Hepatic stellate cell (primary cell): ENCODE measurements at places on chromosomes 7 and 10.
A peak's percentile ranks its signal among the peaks of the same experiment; 100 is the strongest.

- DNase-seq, result no peak
Measured at GRCh38 chr10:32357056-32357735, 10.2 kb upstream of the EPC1 start.

- no peak for DNase-seq
Measured at GRCh38 chr7:148334959-148335577, 255.5 kb upstream of the C7orf33 start.

GRCh38 chr7:47435889-47436312 lies 146.0 kb downstream of the TNS3 start:
- DNase-seq, result peak; percentile 78

GRCh38 chr10:50387007-50387731 lies 135.9 kb upstream of the ASAH2 start:
- no peak for DNase-seq

- no peak for DNase-seq
Measured at GRCh38 chr10:81314471-81314870, 560.5 kb upstream of the NRG3 start.

- no peak for DNase-seq
Measured at GRCh38 chr7:104914421-104914820, 99.6 kb upstream of the KMT2E start.

DNA sequence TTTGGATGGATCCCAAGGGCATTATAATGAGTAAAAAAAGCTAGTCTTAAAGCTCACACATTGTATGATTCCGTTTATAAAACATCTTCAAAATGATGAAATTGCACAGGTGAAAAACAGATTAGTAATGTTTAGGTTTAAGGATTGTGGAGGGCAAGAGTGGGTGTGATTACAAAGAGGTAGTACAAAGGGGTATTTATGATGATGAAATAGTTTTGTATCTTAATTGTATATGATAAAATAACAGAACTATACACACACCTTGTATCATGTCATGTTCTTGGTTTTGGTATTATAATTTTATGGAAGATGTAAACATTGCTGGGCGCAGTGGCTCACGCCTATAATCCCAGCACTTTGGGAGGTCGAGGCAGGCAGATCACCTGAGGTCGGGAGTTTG lies 2.8 kb upstream of the SSC4D start:
- no peak for DNase-seq

GRCh38 chr10:123148414-123149161 lies 652 bp downstream of the HMX2 start:
- no peak for DNase-seq

DNA sequence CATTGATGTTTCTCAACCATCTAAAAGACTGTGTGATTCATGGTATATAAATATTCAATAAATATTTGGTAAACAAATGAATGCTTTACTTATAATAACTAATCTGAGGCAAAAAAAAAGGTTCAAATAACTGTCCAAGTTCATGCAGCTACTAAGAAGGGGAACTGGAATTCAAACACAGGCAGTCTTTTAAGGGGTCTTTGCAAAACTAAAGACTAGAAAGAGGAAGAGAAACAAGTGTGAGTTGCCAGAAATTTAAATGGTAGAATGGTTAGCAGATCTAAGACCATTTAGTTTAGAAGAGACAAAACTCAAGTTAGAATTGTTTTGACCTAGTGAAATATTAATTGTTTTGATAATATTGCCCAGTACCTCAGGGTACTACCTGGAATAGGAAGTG lies 642.0 kb upstream of the LRRN3 start:
- no peak for DNase-seq

- no peak for DNase-seq
Measured at GRCh38 chr7:3771906-3772305, 470.9 kb downstream of the SDK1 start.

DNA sequence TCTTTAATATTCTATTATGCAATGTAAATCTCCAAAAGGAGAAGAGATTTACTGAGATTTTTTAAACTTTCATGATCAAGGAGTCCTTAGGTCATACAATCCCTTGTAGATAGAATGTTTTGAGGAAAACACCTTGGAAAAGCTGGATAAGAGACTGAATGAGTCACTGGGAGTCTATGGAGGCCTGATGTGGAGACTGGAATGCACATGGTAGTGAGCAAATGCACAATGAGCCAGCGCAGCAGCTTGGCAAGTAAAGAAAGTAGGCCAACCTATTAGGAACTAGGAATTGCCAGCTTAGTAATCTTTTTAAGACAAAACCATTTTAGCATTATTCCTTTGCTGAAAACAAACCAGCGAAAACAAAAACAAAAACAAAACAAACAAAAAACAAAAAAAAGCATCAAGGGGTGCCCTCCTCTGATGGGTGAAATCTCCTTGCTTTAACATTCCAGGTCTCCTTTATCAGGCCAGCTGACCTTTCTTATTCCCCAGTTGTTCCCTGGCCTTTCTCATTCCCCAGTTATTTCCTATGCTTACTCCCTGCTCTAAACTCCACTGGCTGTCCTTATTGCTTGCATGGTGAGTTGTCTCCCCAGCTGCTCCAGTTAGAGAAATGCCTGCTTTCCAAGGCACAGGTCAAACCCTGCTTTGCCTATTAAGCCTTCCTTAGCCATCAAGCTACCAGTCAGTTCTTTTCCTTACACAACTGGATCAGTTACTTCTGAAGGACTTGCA lies 135.8 kb downstream of the PLCE1 start:
- peak; percentile 47 for DNase-seq

GRCh38 chr7:499853-500485 lies 19.7 kb downstream of the PDGFA start:
- DNase-seq, result no peak

DNA sequence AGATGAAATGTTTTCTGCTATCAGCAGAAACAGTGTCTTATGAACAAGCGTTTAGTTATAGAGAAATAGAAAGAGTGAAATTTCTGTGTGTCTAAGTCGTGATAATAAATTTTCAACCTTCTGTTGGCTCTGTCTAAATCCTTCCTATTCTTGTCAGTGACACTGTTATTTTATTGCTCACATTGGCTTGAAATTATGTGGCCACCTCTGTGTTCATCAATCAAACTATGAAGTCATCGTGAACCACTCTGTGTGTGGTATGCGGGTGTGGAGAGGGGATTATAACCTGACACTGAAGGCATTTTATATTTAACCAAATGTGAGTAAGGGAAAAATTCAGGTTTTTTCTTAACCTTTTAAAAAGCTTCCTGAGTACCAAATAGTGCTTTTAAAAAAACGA lies 12.3 kb downstream of the AOAH start:
- no peak for DNase-seq

DNA sequence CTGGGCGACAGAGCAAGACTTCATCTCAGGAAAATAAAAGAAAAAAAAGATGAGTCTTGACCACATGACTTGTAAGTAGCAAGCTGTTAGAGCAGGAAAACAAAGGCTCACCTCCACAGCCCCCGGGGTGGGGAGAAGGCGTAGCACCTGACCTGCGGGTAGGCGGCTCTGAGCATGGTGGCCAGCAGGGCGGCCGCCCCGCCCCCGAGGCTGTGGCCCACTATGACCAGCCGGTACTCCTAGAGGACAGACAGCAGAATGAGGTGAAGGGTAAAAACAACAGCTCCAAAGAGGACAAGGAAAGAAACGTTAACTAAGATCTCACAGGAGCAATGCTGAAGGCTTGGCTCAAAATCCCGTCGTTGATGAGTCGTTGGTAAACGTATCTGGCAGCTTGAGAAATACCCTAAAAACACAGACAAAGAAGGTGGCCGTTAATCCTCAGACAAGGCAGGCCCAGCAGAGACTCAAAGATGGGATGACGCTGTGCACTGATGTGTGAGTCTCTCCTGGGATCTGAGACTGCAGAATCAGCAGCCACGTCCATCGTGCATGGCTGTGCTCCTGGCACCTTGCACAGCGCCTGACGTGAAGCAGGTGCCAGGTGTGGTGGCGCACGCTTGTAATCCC lies 31.1 kb downstream of the DAGLB start:
- DNase-seq, result no peak

- DNase-seq, result no peak
Measured at GRCh38 chr7:134255814-134256213, 60.9 kb downstream of the SLC35B4 start.

GRCh38 chr10:92891885-92892690 lies 43.8 kb downstream of the EXOC6 start:
- DNase-seq, result peak; percentile 14

DNA sequence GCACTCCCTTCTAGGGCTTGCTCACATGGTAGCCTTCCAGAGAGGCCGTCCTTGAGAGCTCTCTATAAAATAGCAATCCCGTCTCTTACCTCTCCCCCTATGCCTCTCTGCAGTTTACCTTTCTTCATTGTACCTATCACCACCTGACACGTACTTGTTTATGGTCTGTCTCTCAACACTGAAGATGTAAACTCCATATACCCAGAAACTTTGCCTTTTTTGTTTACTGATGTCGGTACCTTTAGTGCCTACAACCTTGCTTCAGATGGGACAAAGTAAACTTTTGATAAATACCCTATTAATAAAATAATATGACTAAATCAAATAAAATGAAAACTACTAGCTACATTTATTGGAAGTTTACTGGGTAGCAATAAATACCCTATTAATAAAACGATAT lies 220.6 kb downstream of the GPAM start:
- DNase-seq, result no peak

DNA sequence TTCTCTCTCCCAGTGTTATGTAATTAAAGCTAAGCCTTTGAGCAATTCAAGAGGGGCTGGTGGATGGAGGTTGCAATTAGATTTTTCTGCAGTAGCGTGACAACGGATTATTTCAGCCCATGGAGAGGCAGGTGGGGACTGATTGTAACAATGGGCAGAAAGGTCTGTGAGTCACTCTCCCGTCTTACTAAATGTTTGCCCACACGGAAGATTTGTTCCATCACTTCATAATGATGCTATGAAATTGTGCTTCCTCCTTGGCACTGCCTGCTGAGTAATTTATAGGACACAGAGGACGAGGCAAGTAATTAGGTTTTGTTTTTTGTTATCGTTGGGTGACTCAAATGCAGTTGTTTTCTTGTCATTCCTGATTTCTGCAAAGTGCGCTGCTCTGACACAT lies 594.5 kb upstream of the DPP6 start:
- DNase-seq, result no peak

GRCh38 chr10:68067029-68067428 lies 8.1 kb downstream of the HERC4 start:
- DNase-seq, result no peak

GRCh38 chr10:117830787-117831212 lies 215.9 kb downstream of the RAB11FIP2 start:
- DNase-seq, result no peak

DNA sequence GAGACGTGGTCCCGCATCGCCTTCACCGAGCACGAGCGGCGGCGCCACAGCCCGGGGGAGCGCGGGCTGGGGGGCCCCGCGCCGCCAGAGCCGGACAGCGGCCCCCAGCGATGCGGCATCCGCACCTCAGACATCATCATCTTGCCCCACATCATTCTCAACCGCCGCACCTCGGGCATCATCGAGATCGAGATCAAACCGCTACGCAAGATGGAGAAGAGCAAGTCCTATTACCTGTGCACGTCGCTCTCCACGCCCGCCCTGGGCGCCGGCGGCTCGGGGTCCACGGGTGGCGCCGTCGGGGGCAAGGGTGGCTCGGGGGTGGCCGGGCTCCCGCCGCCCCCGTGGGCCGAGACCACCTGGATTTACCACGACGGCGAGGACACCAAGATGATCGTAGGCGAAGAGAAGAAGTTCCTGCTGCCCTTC lies 737 bp downstream of the CNNM2 start:
- no peak for DNase-seq

DNA sequence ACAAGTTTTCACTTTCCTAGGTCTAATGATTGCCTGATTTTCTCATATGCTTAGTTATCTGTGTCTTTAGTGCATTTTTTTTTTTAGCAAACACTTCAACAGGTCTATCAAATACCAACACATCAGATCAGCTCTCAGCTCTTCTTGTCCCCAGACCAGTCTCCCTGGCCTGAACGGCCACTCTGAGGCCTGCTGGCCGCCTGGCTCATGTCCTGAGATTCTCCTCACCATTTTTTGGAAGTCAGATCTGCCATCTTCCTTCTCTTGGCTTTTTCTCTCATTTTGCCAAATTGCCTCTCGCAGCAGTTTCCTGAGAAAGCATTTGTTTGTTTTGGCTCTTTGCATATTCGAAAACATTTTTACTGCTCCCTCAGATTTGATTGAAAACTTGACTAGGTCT lies 29.3 kb downstream of the PPP2R2D start:
- no peak for DNase-seq

DNA sequence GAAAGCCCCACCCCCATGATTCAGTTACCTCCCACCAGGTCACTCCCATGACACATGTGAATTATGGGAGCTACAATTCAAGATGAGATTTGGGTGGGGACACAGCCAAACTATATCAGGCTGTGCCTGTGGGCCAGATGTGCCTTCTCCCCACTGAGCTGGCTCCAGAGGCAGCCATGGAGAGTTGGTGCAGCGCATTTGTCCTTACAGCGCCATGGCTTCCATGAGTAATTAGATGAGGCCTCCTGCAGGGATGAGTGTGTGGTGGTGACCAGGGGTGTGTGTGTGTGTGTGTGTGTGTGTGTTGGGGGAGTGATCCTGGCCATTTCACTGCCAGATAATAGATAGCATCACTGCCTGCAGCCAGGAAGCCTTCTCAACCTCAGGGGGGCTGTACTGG lies 94.6 kb downstream of the FANK1 start:
- DNase-seq, result no peak

GRCh38 chr7:80151274-80151665 lies 16.6 kb downstream of the GNAI1 start:
- DNase-seq, result no peak

- no peak for DNase-seq
Measured at GRCh38 chr10:17871036-17871435, 61.9 kb downstream of the MRC1 start.

DNA sequence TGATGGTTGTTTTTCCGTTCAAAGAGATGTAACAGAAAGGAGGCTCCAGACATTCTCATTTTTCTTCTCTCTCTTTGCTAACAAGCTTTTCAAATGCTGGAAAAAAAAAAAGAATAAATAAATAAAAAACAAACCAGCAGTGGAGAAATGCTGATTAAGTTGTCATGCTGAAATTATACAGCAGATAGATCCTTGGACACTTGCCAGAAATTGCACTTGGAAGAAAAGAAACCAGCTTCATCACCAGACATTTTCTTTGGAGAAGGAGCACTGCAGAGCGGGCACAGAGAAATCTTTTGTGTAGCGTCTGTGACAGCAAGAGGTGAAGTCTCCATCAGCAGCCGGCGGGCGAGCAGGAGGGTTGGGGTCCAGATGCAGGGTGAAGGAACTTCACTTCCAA lies 55.8 kb downstream of the CLRN3 start:
- DNase-seq, result no peak

GRCh38 chr7:340979-341694 lies 51.2 kb downstream of the FOXL3 start:
- no peak for DNase-seq
